ENCODE measurements at places on chromosomes 1 and 21.
A peak's percentile ranks its signal among the peaks of the same experiment; 100 is the strongest.

- no peak for DNase-seq
Observed at GRCh38 chr1:225617956-225618355, 35.0 kb downstream of the ENAH start.

DNA sequence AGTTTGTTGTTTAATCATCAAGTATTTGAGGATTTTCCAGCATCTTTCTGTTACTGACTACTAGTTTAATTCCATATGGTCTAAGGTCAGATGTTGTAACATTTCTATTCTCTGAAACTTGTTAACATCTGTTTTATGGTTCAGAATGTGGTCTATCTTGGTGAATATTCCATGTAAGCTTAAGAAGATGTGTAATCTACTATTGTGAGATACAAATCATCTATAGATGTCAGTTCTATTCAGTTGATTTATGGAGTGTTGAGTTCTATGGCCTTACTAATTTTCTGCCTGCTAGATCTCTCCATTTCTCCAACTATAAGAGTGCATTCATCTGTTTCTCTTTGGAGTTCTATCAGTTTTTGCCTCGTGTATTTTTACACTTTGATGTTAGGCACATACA, 31.5 kb downstream of the WARS2 start:
- no peak for DNase-seq

DNA sequence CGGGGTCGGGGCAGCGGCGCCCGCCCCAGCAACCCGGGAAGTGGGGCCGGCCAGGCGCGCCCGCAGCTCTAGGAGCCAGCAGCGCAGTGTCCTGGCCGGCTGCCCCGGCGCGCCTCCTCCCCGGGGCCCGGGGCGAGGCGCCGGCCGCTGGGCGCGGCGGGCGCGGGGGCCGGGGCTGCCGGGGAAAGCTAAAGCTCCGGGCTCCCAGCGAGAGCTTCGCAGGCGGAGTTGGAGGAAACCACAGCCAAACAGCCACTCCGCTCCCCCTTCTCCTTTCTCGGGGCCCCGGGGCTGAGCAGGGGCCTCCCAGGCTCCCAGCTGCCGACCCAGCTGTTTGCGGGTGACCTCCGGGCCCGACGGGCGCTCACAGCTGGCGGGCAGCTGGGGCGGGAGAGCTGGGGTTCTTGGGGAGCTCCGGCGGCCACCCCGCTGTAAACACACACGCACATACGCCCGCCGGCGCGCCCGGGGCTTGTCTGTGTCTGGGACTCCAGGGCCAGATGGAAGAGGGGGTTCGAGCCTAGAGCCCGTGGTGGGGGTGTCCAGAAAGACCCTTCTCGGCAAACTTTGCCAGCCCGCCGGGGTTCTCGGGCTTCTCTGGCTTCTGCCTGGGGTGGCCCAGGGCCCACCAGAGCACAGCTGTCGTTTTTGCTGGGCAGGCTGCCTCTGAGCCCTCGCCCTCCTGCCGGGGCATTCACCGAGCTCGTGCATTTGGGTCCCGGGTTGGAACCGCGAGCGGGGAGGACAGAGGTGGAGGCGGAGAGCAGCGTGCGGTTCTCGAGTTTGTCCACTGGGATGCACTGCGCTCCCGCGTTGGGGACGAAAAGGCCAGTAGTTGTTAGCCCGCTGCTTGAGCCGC, 1.5 kb downstream of the AJAP1 start:
- no peak for DNase-seq

- DNase-seq: peak; percentile 16
Observed at GRCh38 chr1:161915051-161915503, 108.6 kb downstream of the OLFML2B start.

GRCh38 chr1:200899451-200899915, 4.8 kb downstream of the INAVA start:
- no peak for DNase-seq

DNA sequence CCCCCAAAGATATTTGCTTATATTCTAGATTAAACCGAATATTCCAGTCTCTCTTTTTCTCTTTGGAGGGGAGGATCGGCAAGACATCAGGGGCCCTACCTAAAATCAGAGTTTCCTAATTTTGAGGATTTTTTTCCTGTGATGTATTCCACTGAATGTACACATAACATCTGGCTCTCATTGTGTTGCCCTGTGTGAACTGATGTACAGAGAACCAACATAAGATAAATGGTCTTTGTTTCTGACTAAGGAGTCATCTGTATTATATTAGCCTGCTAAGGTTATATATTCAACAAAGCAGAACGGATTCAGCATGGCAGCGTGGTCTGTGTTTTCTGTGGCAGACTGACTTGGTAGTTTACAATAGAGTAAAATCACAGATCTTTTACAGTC, 114.8 kb upstream of the NCAM2 start:
- no peak for DNase-seq

- DNase-seq: no peak
Observed at GRCh38 chr1:84497631-84498275, 8.4 kb upstream of the SPATA1 start.

DNA sequence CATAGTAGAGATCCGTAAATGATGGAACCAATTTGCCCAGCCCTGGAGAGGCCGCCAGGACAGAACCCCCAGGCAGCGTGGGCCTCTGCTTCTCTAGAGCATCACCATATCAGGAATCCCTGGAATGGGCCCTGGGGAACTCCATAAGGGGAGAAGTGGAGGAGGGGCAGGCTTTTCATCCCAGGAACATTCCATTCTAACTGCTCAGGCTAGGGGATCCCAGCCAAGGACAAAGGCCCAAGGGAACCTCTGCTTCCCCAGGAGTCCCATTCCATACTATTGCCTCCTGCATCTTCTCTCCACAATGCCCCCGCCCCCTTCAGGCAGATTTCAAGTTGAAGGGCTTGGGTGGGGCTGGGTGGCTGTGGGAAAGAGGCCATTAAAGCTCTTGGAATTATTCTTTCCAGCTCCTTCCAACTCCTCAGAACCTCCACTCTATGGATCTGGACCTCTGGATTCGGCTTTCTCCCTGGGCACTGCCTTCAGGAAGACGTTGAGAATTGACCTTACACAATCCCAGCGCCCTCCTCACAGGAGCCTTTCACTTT, 6.0 kb downstream of the TRNP1 start:
- no peak for DNase-seq

- DNase-seq: no peak
Observed at GRCh38 chr1:231160895-231161666, 777 bp upstream of the TRIM67 start.

DNA sequence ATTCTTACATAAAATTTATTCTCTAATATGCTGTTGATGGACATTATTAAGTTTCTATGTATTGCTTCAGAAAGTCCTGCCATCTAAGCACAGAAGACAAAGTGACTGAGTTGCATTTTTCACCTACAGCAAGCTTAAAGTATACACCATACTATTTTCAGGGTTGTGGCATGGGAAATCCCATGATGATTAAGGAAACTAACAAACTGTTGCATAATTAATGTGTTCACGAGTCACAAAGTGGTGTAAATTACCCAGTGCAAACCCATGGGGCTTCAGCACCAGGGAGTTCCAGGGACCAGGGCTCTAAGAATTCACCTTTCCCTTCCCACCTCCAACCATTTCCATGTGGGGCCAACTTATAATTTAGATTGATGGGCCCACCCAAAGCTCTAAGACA, 81.9 kb upstream of the NR5A2 start:
- no peak for DNase-seq
